ENCODE measurements at places on chromosomes 7 and 10.
A peak's percentile ranks its signal among the peaks of the same experiment; 100 is the strongest.

- no peak for DNase-seq
These were observed 83.0 kb downstream of the HIF1AN start for GRCh38 chr10:100618632-100619255.

DNA sequence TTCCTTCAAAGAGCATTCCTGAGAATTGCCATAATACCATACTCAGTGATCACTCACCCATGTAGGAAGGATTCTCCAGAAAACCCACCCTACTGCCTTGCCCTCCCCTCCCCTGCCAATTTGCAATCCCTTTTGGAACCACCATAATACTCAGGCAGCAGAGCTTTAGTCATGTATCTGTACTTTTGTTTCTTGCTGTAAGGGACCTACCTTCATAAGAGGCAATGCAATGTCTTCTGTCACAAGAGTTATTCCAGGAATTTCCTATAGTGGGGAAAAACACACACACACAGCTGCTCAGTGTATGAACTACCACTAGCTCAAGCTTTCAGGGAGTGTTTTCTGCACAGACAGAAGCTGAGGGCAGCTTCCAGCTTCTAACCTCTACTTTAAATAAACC is 67.0 kb downstream of the GSAP start:
- DNase-seq = no peak

DNA sequence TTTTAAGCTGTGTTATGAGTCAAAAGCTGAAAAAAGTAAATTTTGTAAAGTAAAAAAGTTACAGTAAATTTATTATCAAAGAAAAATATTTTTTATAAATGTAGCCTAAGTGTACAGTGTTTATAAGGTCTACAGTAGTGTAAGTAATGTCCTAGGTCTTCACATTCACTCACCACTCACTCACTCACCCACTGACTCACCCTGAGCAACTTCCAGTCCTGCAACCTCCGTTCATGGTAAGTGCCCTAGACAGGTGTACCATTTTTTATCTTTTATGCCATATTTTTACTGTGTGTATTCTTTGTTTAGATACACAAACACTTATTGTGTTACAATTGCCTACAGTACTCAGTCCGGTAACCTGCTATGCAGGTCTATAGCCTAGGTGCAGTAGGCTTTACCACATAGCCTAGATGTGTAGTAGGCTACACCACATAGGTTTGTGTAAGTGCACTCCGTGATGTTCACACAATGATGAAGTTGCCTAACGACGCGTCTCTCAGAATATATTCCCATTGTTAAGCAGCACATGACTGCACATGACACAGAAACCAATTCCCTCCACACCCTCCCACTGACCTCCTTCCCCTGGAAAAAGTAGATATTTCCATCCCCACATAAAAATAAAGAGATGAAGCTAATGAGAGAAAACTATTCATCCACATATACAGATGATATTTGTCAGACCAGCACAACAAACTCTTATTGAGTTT is 44.8 kb upstream of the FGL2 start:
- DNase-seq = peak; percentile 41

DNA sequence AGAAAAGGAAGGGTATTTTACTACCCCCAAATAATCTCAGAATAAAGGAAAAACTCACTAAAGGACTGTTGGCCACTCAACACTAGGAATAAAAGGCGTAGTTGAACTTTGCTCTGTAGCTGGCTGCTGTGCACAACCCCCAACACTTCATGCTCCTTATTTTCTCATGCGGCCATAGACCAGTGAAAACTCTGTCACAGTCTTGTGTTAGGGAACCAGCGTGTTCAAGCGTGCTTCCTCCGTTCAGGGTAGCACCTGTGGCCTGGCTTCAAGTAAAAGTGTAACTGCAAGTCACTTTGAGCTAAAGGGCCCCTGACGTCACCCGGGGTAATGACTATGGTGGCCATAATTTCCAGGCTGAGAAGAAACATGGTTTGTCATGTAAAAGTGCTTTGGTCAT is 27.0 kb downstream of the BLNK start:
- no peak for DNase-seq

GRCh38 chr10:44366941-44367630 is 17.8 kb downstream of the CXCL12 start:
- no peak for DNase-seq

All from suppressor macrophage (primary cell).